T follicular helper cell (primary cell): ENCODE measurements at places on chromosomes 1 and 21.

GRCh38 chr21:33975548-33976081 lies 60.0 kb upstream of the ATP5PO start:
- DNase-seq = no peak

DNA sequence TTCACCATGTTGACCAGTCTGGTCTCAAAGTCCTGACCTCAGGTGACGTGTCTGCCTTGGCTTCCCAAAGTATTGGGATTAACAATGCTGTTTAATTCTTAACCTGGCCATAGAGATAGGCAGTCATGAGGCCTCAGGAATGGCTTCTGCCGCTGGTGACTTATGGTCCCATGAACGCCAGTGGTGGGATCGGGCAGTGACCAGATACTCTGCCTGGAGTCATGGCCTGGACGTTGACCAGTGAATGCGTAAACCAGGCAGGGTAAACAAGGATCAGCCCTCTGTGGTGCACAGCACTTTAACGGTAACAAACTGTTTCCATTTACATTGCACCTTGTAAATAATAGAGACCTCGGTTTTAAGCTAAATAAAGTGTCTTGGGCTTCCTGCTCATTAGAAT lies 23.0 kb downstream of the MTARC1 start:
- DNase-seq = no peak

DNA sequence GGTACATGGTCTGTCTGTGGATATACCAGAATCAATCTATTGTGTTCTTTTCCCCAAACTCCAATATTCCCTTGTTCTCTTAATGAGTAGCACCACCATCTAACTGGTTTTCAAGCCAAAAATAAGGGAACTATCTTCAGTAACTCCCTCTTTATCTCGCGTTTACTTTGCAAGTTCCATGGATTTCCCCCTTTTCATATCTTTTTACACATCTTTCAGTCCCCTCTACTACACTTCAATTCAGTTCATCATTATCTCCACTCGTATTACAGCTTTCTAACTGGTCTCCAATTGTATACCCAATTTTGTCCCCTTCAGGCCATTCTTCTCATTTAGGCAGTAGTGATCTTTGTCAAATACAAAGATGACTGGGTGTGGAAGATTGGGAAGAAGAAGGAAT lies 4.1 kb upstream of the TMCO1 start:
- no peak for DNase-seq

DNA sequence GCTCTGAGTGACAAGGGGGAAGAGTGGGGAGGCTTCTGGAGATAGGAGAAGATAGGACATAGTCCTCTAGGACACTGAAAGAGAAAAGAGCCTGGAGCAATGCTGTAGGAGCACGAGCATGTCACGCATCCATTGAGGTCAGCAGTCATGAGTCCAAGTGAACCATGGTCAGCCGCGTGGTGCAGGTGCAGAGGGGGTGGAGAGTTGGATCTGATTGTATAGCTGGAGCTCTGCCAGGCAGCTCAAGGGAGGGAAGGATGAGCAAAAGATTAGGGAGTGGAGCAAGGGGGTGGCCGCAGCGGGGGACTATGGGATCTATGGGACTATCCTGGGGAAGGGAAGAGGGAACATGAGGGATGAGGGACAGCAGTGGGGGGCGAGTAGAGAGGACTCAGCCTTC lies 14.0 kb downstream of the PADI1 start:
- no peak for DNase-seq

DNA sequence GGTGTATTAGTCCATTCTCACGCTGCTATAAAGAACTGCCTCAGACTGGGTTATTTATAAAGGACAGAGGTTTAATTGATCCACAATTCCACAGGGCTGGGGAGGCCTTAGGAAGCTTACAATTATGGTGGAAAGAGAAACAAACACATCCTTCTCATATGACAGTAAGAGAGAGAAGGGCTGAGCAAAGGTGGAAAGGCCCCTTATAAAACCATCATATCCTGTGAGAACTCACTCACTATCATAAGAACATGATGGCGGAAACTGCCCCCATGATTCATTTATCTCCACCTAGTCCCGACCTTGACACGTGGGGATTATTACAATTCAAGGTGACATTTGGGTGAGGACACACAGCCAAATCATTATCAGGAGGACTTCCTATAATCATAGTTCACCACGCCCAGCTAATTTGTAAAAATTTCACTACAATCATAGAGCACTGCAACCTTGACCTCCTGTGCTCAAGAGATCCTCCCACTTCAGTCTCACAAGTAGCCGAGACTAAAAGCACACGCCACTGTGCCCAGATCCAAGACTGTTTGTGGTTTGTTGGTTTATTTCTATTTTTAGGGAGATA lies 164.9 kb downstream of the RERE start:
- no peak for DNase-seq

GRCh38 chr21:45570826-45571601 lies 28.8 kb upstream of the SLC19A1 start:
- DNase-seq = no peak

DNA sequence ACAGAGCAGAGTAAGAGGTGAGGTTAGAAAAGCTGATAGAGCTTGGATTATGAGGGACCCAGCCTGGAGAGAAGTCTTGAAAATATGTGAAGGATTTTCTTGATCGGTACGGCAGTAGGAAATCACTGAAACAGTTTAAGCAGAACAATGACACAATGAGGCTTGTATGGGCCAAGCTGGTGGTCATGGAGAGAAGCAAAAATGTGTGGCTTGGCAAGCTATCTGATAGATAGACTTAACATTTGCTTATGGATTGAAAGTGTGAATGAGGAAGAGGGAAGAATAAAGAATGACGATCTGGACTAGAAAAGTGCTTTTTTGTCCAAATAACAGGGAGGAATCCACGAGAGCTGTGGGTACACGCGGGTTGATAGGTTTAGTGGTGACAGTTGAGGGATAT lies 15.4 kb upstream of the XPR1 start:
- no peak for DNase-seq

DNA sequence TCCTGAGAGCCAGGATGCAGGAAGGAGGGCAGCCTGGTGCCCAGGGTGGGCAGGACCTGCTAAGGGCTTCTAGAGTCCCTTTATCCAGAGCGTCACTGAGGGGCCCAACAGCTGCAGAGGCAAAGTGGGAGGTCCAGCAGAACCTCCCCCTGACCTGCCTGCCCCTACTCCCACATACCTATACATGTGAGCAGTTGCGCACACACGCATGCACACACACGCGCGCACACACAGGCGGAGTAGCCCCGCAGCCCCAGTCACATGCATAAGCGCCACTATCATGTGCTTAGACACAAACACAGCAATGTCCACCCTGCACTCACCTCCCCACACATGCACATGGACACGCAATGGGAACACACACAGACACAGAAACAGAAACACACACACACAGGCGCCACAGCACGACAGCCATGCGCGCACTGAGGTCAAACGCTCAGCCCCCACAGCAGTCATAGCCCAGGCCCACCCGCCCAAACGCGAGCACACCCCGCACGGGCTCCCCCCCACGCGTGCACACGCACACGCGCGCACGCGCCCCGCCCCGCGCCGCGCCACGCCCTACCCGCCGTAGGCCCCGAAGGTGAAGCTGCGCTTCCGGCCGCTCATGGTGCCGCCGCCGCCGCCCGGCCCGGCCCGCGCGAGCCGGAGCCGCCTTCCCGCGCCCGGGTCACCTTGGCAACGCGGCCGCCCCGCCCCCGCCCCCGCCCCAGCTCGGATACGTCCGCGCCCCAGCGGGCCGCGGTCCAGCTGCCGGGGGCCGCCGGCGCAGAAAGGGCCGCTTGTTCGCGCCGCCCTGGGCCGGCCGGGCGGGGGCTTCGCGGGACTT lies 17.7 kb downstream of the RAP1GAP start:
- DNase-seq = peak; percentile 20

- peak; percentile 65 for DNase-seq
Observed at GRCh38 chr1:2381741-2382620, 9.4 kb downstream of the MORN1 start.

DNA sequence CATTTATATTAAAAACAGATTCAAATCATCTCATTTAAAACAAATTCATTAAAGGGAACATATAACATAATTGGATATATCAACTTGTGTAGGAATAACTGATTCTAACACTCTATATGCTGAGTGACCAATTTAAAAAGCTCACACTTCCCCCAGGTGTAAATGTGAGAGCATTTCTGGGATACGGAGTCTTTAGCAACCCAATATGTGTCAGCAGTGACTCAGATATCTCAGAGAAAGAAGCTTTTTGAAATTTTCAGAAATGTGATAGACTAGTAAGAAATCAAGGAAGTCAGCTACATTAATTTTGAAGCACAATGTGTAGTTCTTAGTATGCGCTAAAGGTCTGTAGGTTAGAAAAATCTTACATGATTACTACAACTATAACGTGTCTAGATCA lies 87.9 kb upstream of the SERTAD4 start:
- no peak for DNase-seq

GRCh38 chr1:8042134-8042533 lies 16.0 kb upstream of the ERRFI1 start:
- DNase-seq = no peak

DNA sequence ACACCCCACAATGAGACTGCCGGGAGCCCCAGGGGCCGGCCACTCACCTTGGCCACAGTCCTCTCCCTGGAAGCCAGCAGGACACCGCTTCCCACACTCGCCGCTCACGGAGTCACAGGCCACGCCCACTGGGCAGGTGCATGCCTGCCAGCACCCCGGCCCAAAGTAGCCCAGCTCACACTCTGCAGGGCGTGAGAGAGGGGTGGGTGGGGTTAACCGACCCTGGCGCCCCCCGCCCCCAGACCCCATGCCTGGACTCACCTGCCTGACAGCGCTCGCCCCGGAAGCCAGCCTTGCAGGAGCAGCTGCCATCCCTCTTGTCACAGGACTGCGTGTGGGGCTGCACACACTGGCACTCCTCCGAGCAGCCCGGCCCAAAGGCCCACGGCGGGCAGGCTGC lies 50.7 kb downstream of the ARHGEF16 start:
- DNase-seq = no peak

GRCh38 chr1:35809114-35810095 lies 1.6 kb downstream of the AGO4 start:
- no peak for DNase-seq

DNA sequence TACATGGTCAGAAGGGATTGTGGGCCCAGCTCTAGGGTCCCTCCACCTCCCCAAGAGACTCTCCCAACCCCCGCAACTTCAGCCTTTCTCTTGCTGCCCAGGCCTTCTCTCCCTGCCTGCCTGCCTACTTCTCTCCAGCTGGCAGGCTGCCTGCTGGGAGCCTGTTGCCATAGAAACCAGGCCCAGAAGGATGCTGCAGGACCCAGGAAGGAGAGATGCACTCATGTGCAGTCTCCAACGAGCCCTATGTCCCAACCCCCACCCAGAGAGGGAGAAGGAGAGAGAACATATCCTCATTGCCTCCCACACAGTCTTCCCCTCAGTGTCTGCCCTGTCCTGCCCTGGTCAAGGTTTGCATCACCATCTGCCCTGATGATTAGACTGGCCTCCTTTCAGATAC lies 10.8 kb upstream of the SMIM12 start:
- DNase-seq = no peak

GRCh38 chr1:175498002-175498401 lies 245.4 kb downstream of the TNR start:
- DNase-seq = no peak

- DNase-seq = peak; percentile 28
Observed at GRCh38 chr1:9615316-9616063, 26.8 kb downstream of the TMEM201 start.

GRCh38 chr1:227901239-227901905 lies 46.4 kb downstream of the WNT9A start:
- DNase-seq = no peak

GRCh38 chr1:68426594-68426993 lies 23.2 kb downstream of the RPE65 start:
- DNase-seq = no peak

GRCh38 chr1:24742090-24742938 lies 2.9 kb upstream of the CLIC4 start:
- DNase-seq = no peak

- no peak for DNase-seq
Observed at GRCh38 chr1:21397813-21398188, 42.1 kb upstream of the NBPF3 start.

DNA sequence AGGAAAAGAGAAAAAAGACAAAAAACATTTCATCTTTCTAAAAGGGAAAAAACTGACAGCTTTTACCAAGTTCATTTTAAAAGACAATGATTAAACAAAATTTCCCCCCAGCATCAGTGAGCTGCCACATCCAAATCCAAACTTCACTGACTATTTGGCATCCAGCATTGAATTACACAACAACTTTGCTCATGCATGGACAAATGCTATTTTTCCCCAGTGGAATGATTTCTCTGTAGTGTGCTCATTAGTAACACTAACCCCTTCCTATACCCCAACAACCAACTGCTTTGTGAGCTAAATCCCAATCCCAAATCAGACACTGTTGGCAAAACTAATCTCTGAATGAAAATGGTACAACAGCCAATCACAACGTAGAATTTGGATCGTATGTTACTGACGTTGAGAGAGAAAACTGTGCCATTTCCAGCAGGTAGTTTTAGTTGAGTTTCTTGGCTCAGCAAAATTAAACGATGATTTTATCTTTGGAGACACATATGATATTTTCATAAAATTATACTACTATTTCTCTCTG lies 37.9 kb downstream of the PIK3R3 start:
- no peak for DNase-seq

DNA sequence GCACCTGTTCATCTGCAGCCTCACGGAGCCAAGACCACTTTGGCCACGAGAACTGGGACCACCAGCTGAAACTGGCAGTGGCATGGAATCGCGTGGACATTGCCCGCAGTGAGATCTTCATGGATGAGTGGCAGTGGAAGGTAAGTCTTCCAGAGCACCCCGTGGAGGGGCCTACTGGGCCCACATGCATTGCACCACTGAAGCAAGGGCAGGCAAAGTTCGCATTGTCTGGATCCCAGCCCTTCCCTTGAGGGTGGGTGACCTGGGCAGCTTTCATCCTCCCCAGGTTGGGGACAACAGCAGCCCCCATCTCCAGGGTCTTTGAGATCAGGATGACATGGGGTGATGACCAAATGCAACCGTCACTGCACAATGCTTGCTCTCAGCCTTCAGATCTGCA lies 37.5 kb downstream of the TRPM2 start:
- DNase-seq = no peak

DNA sequence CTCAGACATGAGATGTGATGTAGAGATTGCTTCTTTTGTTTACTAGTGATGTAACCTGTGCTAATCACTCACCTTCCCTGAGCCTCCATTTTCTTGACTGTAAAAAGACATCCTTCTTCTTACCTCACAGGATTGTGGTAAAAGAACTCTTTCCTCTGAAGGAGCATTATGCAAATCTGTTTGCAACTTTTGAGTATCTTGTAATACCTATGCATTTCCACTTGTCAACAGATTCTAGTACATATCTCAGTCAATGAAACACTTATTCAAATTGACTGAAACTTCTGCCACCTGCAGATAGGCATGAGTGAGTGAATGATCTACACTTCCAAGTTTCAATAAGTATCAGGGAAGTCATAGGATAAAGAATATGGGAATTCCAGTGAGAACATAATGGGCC lies 174.7 kb downstream of the HHIPL2 start:
- no peak for DNase-seq

- no peak for DNase-seq
Observed at GRCh38 chr1:35633547-35633946, 7.8 kb downstream of the PSMB2 start.

DNA sequence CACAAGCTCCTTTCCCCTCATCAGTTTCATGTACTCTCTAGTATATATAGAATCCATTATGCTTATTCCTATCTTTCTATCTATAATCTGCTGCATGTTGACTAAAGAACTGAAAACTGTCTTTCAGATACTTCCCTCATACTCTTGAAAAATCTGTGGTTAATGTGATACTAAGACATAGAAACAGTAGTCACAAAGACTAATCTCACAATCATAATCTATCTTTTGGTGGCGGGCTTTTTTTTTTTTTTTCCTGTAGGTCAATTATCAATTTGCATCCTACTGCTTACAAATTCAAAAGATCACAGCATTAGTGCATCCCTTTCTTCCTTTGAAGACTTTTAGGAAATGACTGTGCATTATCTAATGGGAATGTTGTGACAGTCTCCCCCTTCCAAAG lies 4.7 kb downstream of the UBR4 start:
- DNase-seq = no peak
